ENCODE measurements at places on chromosomes 4 and X.

DNA sequence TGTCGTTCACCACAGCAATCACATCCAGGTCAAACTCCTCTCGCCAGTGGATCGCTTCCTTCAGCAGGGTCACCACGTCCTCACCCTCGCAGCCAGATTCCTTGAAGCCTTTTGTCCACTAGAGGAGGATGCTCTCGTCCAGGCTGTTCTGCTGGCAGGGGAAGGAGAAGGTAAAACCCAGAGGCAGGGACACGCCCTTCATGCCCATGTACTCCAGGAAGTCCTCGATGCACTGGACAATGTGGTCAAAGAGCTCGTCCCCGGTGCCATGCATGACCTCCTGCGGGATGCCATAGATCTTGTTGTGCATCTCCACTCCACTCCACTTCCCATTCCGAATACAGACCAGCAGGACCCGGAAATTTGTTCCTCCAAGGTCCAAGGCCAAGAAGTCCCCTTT, 152.4 kb downstream of the TENT5D start:
- no peak for DNase-seq

- DNase-seq: no peak
Observed at GRCh38 chr4:47462799-47463234, 685 bp downstream of the COMMD8 start.

GRCh38 chrX:20218836-20219505, 47.7 kb downstream of the RPS6KA3 start:
- no peak for DNase-seq

DNA sequence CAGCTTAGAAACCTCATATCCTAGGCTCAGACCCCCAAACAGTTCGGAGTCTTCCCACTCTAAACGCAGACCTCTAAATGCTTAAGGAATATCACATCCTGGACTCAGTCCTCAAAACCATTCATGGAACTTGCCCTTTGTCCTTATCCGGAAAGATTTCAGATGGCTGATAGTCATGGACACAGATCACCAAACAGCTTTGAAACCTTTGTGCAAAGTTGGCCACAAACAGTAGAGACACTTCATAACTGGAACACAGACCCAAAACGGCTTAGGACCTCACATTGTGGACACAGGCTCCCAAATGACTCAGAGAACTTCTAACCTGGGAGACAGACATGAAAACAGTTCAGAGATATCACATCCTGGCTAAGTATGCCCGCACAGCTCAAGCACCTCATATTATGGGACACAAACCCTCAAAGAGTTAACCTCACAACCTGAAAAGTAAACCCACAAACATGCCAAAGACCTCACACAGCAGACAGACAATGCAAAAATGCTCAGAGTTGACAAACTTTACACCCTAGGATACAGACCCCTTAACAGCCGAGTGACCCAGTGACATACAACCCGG, 15.5 kb downstream of the SUV39H1 start:
- no peak for DNase-seq

- DNase-seq: no peak
Observed at GRCh38 chrX:135480076-135480475, 40.4 kb upstream of the INTS6L start.

DNA sequence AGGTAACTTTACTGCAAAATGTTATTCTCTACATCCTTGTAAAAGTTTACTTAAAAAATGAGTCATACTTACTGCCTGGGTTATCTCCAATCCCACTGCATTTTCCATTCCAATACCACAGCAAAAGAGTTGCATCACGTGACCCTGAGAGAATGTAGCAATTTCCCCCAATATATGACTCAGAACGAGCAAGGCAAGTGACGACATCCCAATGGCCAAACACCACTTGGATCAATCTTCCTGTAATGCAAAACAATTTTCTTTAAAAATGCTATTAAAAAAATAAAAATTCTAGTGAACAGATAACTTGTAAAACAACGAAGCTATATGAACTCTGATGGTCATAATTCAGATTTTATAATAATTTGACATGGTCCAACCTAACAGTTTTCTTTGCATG, 224.3 kb downstream of the DCLK2 start:
- no peak for DNase-seq

GRCh38 chrX:13287816-13288215, 32.0 kb downstream of the ATXN3L start:
- DNase-seq: no peak

- DNase-seq: no peak
Observed at GRCh38 chrX:96924581-96924980, 40.9 kb downstream of the RPA4 start.

GRCh38 chr4:6591781-6592180, 16.8 kb downstream of the MAN2B2 start:
- no peak for DNase-seq

GRCh38 chr4:1130316-1131186, 17.2 kb upstream of the RNF212 start:
- DNase-seq: no peak

GRCh38 chr4:94221916-94222315, 14.3 kb downstream of the SMARCAD1 start:
- no peak for DNase-seq
